ENCODE measurements at places on chromosomes 2 and 18.

DNA sequence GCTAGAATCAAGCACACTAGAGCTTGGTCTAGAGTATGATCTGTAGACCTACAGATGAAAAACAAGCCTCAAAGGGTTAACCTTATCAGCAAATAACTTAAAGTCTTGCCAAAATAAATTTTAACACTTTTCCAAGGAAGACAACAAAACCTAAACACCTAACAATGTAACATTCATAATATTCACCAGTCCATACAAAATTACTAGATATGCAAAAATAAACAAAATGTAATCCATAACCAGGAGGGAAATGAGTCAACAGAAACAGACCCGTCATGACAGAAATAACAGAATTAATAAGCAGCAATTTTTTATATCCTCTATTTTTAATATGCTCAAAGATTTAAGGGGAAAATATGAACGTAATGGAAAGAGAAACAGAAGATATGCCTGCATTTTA is 36.1 kb downstream of the TRAK2 start:
- DNase-seq = no peak

DNA sequence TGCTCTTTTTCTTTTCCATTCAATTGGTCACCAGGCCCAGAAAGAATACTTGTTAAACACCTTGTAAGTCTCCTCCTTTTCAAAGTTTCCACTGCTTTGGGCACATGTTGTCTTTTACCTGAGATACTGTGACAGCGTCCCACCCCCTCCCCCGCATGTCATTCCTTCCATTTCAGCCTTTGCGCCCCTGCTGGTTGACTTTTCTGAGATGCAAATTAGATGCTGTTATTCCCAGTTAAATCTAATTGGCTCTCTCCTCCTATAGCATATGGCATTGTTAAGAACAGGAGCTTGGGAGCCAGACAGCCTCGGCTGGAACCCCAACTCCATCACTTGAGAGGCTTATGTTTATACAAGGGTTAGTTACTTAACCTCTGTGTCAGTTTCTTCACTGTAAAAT is 80.3 kb upstream of the GAREM1 start:
- no peak for DNase-seq

DNA sequence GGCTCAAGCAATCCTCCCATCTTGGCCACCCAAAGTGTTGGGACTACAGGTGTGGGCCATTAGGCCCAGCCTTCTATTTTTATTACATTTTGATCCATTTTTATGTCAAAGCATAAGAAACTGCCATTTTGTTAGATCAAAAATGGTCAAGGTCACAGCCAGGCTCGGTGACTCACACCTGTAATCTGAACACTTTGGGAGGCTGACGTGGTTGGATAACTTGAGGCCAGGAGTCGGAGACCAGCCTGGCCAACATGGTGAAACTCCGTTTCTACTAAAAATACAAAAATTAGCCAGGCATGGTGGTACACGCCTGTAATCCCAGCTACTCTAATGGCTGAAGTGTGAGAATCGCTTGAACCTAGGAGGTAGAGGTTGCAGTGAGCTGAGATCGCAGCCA is 49.2 kb downstream of the EEF1B2 start:
- DNase-seq = no peak

GRCh38 chr2:166084301-166084700 is 43.5 kb downstream of the SCN1A start:
- DNase-seq = no peak

DNA sequence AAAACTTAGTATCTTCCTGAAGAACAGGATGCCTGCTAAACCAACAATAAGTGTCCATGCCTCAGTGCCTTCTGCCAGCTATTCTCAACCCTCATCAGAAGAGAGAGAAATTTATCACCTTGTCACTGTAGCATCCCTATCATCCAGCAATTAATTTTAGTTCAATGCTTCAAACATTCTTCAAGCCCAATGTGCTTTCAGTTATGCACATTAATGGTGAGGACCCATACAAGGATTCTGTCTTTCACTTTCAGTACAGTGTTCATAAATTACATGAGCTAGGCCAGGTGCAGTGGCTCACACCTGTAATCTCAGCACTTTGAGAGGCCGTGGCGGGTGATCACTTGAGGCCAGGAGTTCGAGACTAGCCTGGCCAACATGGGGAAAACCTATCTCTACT is 47.0 kb upstream of the MSH6 start:
- DNase-seq = no peak

- DNase-seq = no peak
Observed at GRCh38 chr18:9810994-9811705, 74.6 kb upstream of the TXNDC2 start.

DNA sequence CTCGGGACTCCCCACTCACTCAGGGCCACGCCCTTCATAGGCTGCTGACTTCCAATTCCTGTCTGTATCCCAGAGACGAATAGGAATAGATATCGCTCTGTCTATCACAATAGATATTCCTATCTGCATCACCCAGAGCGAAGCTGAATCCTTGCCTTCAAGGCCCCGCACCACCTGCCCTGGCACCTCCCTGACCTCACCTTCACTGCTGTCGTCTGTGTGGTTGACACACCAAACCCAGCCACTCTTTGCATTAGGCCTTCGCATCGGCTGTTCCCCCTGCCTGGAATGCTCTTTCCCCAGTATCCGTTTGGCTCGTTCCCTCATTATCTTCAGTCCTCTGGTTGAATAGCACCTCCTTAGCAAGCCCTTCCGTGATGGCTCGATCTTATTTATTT is 43.5 kb downstream of the ATOH8 start:
- no peak for DNase-seq

GRCh38 chr2:109168716-109169115 is 39.7 kb downstream of the SH3RF3 start:
- no peak for DNase-seq

DNA sequence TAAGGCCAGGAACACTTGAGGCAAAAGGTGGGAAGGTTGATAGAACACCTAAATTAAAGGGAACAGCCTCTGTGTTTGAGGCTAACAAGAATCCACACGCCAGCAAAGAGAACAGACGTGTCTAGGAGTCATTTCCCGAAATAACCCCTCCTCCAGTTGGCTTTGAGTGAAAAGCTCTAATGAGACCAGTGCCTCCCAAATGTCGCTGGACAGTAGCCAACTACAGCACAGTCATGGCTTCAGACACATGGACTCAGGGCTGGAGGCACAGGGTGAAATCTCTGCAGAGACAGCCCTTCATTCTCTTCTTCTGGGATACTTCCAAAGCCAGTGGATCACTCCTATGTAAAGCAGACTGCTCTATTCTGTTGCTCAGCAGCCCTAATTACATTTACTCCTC is 49.6 kb downstream of the SOWAHC start:
- no peak for DNase-seq

GRCh38 chr2:118102433-118103082 is 14.3 kb downstream of the INSIG2 start:
- DNase-seq = no peak

- DNase-seq = no peak
Observed at GRCh38 chr2:194332799-194333490, 1324.1 kb upstream of the SLC39A10 start.

GRCh38 chr2:237160271-237160919 is 74.7 kb downstream of the COPS8 start:
- no peak for DNase-seq

DNA sequence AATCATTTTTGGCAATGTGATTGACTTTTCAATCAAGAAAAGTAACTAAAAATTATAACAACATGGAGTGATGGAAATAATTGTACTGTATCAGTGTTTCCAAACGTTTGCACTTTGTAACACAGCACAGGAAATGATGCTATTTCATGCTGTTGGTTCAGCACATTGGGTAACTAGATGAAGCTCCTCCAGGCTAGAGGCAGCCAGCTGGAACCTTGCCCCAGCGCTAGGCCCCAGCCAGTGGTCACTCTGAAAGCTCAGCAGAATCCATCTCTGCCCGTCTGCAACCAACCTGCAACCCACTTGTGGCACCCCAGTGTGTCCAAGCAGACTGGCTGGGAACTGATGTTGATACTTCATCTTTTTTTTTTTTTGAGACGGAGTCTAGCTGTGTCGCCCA is 15.3 kb downstream of the UNC50 start:
- no peak for DNase-seq

GRCh38 chr2:144456680-144457079 is 63.2 kb downstream of the ZEB2 start:
- DNase-seq = no peak

- no peak for DNase-seq
Observed at GRCh38 chr2:32119161-32119560, 46.5 kb upstream of the SLC30A6 start.

DNA sequence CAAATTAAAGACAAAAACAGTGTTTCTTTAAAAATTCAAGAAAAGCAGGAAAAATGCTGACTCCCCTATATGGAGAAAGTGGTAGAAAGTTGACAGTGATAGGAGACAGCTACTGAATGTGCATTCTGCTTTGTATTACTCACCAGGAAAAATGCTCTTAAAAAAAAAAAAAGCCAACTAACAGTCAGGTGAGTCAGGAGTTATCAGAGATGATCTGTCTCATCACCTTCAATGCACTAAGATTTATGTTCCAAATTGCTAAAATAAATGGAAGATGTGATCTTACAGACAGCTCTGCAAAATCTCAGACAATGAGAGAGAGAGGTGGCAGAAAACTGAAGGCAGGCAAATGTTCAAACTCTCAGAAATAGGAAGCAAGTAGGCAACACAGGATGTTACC is 47.6 kb upstream of the ZNF521 start:
- no peak for DNase-seq

DNA sequence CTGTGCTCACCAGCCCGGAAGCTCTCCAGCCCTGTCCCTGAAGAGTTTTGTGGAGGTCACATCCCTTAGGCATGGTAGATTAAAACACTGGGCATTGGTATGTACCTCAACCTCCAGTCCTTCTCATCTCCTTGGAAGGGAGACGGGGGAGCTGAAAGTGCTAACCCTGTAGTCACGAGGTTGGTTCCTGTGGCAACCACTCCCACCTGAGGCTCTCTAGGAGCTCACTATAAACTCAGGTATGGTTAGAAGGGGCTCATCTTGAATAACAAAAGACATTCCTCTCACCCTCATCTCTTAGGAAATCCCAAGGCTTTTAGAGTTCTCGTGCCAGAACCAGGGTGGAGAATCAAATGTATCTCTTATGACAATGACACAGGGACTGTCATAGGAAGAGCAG is 43.0 kb upstream of the MGAT4A start:
- no peak for DNase-seq

GRCh38 chr2:98577313-98577712 is 31.0 kb downstream of the COA5 start:
- DNase-seq = no peak

GRCh38 chr2:216693414-216694080 is 1.8 kb downstream of the IGFBP5 start:
- DNase-seq = no peak

GRCh38 chr18:41499345-41499744 is 455.7 kb upstream of the PIK3C3 start:
- DNase-seq = no peak

DNA sequence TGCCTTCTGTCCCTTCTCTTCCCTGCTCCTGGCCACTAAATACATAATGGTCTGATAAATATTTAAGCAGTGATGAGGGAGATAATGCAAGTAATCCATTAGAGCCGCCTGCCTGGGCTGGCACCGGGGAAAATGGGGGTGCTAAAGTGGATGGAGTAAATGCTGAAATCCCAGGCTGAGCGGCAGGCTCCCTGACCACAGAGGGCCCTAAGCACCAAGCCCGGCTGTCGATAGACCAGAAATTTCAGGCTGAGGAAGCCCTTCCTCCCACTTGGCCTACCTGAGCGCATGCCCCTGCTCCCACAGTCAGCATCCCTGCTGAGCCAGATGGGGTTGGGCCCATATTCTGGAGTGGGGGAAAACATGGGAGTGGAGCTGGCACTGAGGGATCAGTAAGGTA is 197.5 kb upstream of the SKOR2 start:
- no peak for DNase-seq

DNA sequence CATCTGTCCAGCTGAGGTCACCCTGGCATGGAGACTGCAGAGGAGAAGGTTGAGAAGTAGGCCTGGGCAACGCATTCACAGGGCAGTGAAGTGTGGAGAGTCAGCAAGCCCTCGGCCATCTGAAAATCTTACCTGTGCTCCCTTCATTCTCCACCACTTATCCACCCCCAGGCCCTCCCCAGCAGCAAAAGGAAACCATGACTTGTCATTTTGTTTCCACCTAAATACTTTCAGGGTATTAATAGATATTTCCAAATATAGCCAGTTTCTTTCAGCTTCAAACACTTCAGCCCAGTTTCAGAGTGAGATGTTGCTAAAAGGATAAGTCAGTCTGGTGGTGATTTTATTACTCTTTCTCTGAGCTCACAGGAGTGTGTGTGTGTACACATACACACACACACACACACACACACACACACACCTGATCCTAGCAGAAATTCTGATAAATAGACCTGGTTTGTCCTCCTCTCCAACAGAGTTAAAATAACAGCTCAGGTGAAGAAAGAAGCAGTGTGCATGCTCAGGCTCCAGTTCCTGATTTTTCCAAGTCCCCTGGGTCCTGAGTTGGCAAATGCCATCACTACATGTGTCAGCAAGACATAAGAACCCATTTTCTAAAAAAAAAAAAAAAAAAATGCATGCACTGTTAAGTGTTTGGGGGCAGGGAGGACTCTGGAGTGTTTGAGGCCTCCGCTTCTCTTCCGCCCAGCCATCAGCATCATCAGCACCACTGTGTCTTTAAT is 82.8 kb downstream of the LOXHD1 start:
- DNase-seq = no peak

- DNase-seq = no peak
Observed at GRCh38 chr2:69965756-69966445, 4.5 kb upstream of the ASPRV1 start.

DNA sequence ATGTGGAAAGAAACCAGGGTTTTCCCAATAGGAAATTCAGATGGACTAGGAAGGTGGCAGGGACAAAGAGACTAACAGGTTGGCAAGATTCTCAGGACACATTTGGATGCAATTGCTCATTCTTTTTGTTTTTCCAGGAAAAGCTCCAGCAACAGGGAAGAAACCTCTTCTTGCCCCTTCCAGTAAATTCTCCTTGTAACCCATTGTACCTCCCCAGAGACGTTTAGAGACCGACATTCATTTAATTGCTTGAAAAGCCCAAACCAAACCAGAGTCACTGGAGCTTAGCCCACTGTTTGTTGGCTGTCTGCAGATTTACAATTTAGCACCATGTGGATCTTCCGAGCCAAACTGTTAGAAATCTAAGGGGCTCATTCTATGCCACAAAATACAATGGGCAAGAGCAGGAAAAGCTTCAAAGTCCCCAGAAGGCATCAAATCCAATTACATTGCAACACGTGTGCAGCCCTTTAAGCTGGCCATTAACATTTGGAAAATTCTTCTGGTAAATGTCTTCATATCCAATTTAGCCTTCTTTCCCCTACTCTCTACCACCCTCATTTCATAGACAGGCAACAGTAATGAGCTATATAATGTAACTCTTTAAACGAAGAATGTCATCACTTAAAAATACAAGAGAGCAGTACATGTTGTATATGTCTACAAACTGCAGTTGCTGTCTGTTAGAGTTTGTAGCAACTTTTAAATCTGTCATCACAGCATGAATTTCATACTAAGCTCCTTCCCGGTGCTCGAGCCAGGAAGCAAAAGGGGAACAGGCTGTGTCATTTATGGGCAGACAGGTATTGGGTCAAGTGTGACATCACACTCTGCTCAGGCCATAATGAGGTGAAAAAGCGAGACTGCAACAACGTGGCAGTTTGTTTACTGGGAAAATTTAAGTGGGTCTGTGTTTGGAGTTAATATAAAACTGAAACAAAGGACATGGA is 235.6 kb upstream of the HNRNPA3 start:
- DNase-seq = no peak

- DNase-seq = no peak
Observed at GRCh38 chr2:22377268-22377667, 1007.7 kb upstream of the KLHL29 start.

Measured in NCI-H1417 treated with DMSO at 0.1 percent for 48 hours (cell line).